ENCODE measurements at places on chromosomes 1 and 21. TPM values are rescaled to one million over a fixed set of nuclear protein-coding genes. Genes with fewer than 3 reads are reported as not detected.

DNA sequence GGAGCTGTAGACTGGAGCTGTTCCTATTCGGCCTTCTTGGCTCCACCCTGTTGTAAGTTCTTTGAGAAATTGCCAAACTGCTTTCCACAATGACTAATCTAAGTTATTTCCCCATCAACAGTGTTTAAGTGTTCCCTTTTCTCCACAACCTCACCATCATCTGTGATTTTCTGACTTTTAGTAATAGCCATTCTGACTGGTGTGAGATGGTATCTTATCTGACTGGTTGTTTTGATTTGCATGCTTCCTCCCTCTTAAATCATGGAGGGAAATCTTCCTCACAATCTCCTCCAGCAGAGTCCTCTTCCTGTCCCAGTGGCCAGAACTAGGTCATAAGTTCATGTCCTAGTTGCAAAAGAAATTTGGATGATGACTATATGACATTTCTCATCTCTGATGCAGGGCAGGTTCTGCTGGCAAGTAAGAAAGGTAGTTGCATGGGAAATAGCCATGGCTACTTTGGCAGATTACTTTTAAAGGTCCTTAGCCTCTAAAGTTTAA, 294.0 kb downstream of the LRRC40 start:
- peak; percentile 49 for DNase-seq

DNA sequence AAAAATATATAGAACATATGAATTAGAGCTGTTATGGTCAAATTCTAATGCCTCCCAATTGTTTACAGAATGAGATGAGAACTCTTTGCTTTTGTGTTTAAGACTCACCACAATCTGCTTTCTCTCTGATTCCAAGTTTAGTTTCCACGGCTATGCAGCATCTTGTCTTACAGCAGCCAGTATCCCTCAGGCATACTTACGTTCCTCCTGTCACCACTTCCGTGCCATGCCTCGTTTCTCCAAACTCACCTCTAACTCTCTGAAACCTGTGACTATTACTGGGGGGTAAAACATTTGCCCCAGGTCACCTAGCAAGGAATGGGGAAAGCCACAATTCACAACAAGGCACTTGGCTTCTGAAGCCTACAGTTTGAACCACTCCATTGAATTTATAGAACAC, 192.8 kb upstream of the NRIP1 start:
- DNase-seq, result no peak

- DNase-seq, result peak; percentile 72
Measured at GRCh38 chr1:3491291-3492246, 37.1 kb downstream of the ARHGEF16 start.

Gene SYT6
- total RNA-seq, result not detected

- DNase-seq, result no peak
Measured at GRCh38 chr1:229396585-229397206, 37.2 kb downstream of the ACTA1 start.

Gene TSPAN2
- total RNA-seq, result 26.5 TPM

Gene NFIA
- total RNA-seq, result 32.8 TPM

GRCh38 chr1:119250299-119250698, 109.8 kb upstream of the WARS2 start:
- no peak for DNase-seq

Gene NECTIN4
- total RNA-seq, result 9.0 TPM

- no peak for DNase-seq
Measured at GRCh38 chr21:42777064-42777756, 102.1 kb downstream of the WDR4 start.

DNA sequence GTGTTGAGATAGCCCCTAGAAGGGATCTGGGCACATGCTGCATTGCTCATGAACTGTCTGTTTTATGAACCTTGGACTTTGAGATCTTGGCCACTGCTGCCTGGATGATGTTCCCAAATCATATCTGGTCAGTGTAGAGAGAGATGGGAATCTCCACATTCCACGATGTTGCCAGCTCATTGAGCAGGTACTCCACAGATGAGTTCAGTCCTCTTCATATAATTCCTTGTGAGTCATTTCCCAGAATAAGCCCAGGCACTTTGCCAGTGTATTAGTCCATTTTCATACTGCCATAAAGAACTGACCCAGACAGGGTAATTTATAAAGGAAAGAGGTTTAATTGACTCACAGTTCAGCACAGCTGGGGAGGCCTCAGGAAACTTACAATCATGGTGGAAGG, 254.0 kb upstream of the RUNX1 start:
- DNase-seq, result no peak

DNA sequence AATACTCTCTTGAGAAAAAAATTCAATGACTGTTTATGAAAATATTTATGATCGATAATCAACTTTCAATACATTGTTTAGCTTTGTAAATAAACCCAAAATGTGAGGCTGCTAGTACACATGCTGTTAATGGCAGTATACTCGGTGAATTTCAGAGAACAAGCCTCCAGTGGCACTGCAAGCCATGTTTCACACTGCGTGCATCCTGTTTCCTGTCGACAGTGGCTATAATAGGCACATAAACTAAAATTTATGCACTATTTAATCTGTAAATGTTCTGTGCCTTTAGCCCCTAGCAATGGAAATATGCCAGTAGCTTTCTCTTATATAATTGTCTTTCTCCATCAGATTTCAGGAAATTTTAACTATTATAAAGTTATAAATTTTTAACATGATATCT, 26.3 kb upstream of the RGS18 start:
- DNase-seq, result no peak

Gene KIF21B
- 3.7 TPM for total RNA-seq

DNA sequence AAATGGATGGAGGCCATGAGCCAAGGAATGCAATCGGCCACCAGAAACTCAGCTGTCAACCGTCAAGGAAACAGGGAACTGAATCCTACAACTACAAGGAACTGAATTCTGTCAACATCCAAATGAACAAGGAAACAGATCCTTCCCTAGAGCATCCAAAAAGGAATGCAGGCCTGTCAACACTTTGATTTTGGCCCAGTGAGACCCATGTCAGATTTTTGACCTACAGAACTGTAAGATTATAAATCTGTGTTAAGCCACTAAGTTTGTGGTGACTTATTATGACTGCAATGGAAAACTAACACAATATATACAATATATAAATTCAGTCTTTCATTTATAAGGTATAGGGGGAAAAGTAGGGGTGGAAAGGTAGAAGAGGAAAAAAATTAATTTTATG, 55.3 kb downstream of the SHCBP1L start:
- DNase-seq, result no peak

- DNase-seq, result no peak
Measured at GRCh38 chr1:84872696-84873355, 20.2 kb downstream of the LPAR3 start.

GRCh38 chr1:38064197-38064903, 17.8 kb upstream of the POU3F1 start:
- DNase-seq, result no peak

DNA sequence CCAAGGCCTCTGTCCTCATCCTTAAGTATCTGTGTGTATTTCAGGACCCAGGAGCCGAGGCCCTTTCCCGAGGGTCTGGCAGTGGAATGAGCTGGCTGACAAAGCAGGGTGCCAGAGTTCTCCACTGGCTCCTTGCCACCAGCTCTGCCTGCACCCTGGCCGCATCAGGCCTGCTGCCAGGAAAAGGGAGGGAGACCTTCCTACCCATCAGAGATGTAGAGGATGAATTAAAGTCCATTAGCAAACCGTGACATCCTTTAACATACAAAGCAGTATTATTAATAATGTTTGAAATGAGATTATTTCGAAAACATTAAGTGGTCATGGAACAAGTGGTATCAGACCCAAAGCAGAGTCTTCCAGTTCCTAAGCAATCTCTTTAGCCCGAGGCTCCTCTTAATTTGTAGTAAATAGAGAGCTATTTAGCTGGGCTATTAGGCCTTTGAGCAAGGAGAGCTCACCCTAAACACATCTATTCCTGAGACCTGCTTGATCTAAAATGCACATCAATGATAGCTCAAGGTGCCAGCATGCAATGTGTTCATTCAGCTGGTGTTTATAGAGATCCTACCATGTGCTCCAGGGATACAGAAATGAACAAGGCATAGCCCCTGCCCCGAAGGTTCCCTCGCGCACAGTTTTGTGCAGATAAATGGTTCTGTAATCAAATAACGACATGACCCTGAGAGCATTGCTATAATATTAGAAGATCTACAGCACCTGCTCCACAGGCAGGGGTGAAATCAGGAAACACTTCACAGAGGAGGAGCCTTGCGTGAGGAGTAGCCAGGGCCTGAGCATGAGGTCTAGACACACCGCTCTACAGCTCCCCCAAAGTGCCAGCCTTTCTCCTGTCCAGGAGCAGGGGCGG, 44.0 kb downstream of the FAM163A start:
- DNase-seq, result no peak

DNA sequence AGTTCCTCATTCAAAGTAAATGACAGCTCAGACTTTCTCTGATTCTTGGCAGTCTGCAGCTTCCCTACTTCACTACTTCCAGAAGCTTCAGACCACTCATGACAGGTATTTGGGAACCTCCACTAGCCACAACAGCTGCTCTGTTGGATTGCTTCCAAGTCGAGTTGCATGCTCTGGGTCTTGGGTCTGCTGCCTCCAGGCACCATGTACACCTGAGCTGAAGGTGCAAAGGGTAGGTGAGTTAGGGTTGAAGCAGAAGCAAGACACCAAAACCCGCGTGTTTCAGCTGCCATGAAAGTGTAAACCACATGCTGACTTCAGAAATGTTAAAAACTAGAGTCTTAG, 62.7 kb downstream of the ZNF684 start:
- DNase-seq, result no peak

GRCh38 chr1:86409416-86410021, 13.4 kb upstream of the ODF2L start:
- DNase-seq, result no peak

Gene CFHR3
- total RNA-seq, result 0.28 TPM

GRCh38 chr1:53402891-53403655, 56.1 kb upstream of the DMRTB1 start:
- DNase-seq, result peak; percentile 20

DNA sequence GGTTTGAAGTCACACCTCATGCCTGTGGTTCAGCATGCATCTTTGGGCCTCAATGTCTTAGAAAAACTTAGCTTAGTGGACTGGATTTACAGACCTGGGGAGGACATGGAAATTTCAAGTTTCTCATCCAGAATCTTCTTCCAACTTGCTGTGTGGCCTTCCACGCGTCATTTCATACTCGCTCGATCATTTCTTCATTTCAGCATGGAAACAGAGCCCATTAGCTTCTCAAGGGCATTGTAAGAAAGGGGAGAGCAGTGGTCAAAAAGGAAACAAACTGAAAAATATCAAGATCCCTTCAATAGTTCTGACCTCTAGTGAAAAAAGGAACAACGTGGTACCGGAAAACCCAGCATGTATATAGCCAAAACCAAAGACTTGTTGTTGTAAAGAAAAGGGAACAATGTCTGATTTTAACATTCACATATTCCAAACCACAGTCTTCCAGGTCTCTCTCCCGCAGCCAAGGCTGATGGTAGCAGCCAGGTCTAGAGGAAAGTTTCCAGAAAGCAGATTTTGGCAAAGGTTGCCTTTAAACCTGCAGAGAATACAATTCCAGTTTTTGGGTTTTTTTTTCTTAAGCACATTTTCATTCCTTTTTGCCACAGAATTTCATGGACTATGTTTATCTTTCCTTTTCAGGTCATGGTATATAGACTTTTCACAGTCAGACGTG, 97.0 kb upstream of the CDC42BPA start:
- DNase-seq, result no peak

GRCh38 chr1:186503190-186503589, 42.3 kb upstream of the PDC start:
- DNase-seq, result no peak

Gene LCE6A
- not detected for total RNA-seq

GRCh38 chr1:221039616-221040015, 160.4 kb downstream of the HLX start:
- DNase-seq, result no peak

Gene HLCS
- 21.6 TPM for total RNA-seq

Gene USH2A
- not detected for total RNA-seq

Gene C1orf226
- total RNA-seq, result 11.3 TPM

DNA sequence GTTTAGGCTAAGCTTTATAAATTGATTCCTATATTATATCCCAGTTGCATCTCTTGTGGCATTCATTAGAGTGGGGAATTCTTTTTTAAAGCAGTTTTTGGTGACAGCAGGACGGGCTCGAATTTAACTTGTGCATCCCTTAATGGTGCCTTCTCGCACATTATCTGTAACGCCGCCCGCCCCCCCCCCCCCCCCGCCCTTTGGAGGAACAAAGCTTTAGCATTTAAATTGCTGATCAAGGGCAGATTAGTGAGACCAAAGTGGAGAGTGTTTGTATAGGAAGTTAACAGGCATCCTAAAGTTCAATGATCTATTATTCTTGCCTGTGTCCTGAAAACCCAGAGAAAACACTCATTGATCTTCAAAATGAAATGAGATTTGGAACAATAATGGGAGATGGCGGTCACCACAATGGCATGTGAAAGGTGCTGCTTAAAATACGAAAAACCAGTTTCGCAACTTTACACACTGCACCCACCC, 2.2 kb downstream of the LMO4 start:
- no peak for DNase-seq

Gene HSPG2
- 126 TPM for total RNA-seq

- no peak for DNase-seq
Measured at GRCh38 chr1:17844185-17844826, 89.2 kb downstream of the ACTL8 start.

GRCh38 chr1:86016076-86016759, 140.4 kb downstream of the COL24A1 start:
- DNase-seq, result no peak

Gene SNX7
- 25.4 TPM for total RNA-seq

DNA sequence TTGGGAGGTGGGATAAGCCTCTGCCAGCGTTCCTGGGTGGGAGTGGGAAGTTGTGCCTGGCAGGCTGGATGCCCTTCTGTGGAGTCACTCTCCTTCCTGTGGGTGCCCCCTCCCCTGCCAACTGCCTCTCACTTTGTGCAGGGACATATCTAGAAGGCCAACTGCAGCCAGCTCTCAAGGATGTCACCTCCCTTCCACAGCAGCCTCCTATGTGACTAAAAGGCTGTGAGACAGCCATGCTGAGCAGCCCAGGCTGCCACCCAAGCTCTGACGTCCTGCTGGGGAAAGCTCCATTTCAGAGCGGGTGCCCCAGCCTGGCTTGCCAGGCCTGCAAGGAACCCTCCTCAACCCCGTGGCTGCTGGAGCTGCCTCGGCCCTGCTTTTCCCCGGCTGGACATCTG, 19.6 kb upstream of the SLC26A9 start:
- no peak for DNase-seq

Data from PC-9 (cell line).